ENCODE measurements at places on chromosomes 1 and 21. TPM values are rescaled to one million over a fixed set of nuclear protein-coding genes. Genes with fewer than 3 reads are reported as not detected.

DNA sequence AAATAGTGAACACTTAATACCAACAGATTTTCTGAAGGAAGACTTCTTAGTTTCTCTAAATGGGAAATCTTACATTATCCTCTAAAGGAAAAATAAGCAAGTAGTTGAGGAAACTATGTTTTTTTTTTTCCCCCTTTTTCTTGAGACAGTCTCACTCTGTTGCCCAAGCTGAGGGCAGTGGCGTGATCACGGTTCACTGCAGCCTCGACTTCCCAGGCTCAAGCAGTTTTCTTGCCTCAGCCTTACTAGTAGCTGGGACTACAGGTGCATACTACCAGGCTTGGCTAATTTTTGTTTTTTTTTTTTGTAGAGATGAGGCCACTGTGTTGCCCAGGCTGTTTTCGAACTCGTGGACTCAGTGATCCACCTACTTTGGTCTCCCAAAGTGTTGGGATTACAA, 3.9 kb downstream of the MTR start:
- no peak for DNase-seq

GRCh38 chr1:224450561-224451350, 16.2 kb upstream of the WDR26 start:
- no peak for DNase-seq

- no peak for DNase-seq
Observed at GRCh38 chr1:246734866-246735265, 10.7 kb downstream of the SCCPDH start.

- DNase-seq = no peak
Observed at GRCh38 chr1:110120960-110121561, 8.8 kb downstream of the UBL4B start.

DNA sequence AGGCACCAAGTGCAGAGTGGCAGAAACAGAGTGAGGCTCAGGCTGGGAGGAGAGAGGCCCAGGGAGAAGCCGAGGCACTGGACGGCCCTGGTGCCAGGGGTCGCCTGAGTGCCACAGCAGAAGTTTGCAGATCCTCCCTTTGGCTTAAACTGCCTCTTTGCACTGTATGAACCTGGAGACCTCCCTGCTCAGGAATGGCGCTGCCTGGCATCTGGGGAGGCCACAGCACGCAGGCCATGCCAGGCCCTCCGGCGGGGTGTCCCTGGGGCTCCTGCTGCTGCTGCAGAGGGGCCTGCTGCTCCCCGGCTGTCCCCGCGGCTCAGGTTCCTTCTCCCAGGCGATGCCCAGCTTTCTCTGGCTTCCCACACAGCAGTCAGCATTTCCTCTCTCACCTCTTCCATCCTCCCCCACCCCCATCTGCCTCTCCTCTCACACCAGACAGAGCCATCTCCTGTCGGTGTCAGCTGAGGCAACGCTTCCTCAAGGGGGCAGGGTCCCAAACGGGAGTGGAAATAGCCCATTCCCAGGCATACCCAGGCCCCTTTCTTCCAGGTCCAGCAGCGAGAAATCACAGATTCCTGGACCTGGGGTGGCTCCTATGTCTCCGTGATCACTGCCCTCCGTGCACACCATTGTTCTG, 35.2 kb downstream of the SYT6 start:
- DNase-seq = no peak

DNA sequence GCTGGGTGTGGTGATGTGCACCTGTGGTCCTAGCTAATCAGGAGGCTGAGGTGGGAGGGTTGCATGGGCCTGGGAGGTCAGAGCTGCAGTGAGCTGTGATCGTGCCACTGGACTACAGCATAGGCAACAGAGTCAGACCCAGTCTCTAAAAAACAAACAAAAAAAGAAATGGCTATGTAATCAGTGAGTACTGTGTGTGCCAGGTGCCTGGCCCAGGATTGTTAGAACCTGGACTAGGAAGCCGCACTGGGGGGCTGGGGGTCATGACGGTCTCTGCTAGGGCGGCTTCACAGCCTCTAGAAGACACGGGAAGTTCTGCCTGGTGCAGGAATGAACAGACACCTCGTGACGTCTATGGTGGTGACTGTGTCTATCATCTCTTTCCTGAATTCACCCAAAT, 8.5 kb downstream of the TMEM9 start:
- no peak for DNase-seq

DNA sequence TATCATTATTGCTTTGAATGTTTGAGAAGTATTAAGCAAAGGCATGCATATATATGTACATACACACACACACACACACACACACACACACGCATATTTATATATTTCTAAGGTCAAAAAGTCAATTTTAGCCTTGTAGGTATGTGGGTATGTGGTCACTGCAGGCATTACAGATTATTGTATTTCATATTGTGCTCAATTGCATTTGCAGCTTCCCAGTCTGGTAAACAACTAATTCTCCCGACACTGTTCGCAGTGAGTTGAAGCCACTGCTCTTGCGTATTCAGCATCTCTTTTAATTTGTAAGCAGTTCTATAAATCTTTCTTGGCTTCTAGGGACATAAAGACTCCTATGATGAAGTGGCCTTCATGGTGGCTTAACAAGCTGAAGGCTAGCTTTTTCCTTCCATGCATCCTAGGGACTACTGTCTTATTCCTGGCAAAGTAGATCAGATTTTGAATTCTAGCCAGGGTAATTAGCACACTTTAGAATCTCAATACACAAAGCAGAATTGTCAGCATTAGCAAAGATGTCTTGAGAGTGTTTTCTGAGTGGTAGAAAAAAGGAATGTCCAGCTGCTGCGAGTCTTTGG, 368.6 kb upstream of the NEGR1 start:
- no peak for DNase-seq

- DNase-seq = no peak
Observed at GRCh38 chr1:170271430-170272161, 125.8 kb downstream of the NTMT2 start.

DNA sequence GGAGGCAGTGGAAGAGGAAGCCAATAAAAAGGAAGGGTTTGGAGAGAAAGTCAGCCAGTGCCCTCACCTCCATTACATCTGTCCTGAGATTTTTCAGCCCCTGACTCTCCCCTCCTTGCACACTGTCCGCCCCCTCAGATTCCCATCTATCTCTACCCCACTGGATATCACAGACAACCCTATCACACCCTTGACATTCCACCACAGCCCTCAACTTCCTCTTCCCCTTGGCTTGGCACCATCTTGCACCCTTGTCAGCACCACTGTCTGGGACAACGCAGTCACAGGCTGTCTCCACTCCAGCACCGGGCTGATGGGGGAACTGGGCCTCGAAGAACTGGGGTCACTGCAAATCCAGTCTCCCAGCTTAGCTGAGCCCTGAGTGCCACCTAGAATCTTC, 14.2 kb upstream of the PLEKHA6 start:
- no peak for DNase-seq

DNA sequence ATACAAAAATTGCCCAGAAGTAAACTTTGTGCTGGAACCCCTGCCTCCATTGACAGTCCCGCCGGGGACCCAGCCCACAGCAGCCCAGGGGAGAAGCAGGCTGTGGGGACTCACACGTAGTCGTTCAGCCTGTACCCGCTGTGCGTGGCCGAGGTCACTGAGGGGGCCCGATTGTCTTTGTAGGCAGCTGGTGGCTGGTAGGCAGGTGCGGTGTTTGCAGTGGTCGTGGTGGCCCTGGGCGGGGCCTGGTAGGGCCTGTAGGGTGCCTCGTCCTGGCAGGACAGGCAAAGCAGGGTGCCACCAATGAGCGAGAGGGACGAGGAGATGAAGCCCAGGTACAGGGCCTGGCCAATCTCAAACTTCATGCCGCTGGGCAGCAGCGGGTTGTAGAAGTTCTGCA, 19.1 kb downstream of the CLDN14 start:
- DNase-seq = no peak

- no peak for DNase-seq
Observed at GRCh38 chr1:151816548-151817352, 11.5 kb upstream of the LINGO4 start.

DNA sequence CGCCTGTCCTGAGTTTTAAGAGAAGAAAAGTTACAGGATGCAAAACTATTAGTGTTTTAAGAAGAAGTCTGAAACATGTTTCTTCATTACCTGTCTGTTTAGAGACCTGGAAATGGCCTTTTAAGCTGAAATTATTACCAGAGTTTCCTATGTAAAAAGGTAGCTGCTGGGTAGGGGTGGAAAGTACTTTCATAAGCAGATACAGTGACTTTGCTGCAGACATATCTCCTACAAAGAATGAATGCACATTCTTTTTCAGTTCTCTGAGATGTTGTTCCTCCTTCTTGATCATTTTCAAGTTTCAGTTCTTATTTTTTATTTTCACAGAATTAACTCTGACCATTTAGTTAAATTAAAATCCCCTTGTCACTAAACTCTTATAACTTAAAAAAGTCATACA, 1329.6 kb downstream of the KCNT2 start:
- no peak for DNase-seq

GRCh38 chr1:43935711-43936427, 2.3 kb downstream of the ARTN start:
- no peak for DNase-seq

- DNase-seq = no peak
Observed at GRCh38 chr1:29805122-29805895, 569.0 kb downstream of the PTPRU start.

DNA sequence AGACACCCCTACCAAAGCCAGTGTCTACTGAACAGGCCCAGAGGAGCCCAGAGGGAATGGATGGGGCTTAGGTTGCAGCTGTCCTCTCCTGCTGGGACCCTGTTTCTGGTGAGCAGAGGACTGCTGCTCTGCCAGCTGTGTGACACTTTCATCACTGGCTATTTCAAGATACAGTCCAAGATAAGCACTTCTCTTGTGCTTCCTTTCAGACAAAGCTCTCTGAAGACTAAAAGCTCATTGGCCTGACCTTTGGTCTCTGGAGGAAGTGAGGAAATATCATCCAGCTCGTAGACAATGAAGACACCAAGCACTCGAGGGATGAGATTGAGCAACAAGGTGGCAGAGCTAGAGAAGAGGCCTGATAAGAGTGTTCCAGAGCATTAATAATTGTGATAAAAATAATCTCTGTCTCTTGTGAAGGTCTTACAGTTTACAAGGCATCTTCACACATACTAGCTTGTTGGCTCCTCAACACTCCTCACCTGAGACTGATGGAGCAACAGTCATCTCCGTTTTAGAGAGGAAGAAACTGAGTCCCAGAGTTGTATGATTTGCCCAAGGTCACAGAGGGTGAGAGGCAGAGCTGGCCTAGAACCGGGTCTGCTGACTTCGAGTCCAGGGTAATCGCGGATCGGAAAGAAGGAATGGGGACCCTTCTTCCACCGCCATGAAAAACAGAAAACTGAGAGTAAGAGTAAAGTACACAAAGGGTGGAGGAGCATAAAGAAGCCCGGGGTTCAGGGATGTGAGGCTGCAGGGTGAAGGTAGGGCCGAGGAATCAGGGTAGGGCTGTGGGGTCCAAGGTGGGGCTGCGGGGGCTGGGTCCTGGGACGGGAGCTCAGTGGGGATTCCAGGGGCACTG, 666 bp downstream of the PAFAH2 start:
- DNase-seq = no peak

GRCh38 chr1:156581661-156582387, 2.3 kb downstream of the TTC24 start:
- peak; percentile 32 for DNase-seq

Gene TMEM79
- 6.9 TPM for total RNA-seq

Gene RGS1
- total RNA-seq = 31.7 TPM

Gene RIPK4
- 0.20 TPM for total RNA-seq

Gene NPL
- 5.2 TPM for total RNA-seq

Gene TMIGD3
- not detected for total RNA-seq

Gene E2F2
- total RNA-seq = 9.3 TPM

Gene SDHB
- total RNA-seq = 176 TPM

Gene FBXO42
- total RNA-seq = 13.4 TPM

Data from activated T-cell treated with anti-CD3 and anti-CD28 coated beads, Interleukin-2, amount 50 U/mL, for 4 hours (primary cell).